ENCODE measurements at places on chromosomes 1 and 21. TPM values are rescaled to one million over a fixed set of nuclear protein-coding genes. Genes with fewer than 3 reads are reported as not detected.

The CELA2B gene
- total RNA-seq = not detected

DNA sequence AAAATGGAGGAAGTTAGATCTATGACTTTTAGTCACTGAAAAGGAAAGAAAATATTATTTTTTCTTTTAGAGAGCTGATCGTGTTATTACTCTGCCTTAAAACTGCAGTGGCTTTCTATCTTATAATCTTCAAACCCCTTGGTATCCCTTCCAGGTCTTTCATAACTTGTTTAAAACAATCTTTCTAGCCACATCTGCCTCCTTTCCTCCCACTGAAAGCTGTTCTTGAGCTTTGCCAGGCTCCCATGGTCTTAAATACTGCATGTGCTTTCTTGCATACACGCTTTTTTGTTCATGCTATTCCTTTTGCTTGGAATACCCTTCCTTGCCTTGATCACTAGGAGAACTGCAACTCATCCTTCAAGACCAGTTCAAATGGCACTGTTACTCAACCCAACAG is 65.9 kb upstream of the GADD45A start:
- H3K27ac ChIP-seq = no peak overlapping the region
- H3K27me3 ChIP-seq = no peaks in the 10 kb centered on the region
- H3K36me3 ChIP-seq = no peaks in the 10 kb centered on the region
- no peak for DNase-seq
- no peak overlapping the region for H3K4me3 ChIP-seq

The CAMTA1 gene
- 23.2 TPM for total RNA-seq

The AMY1B gene
- not detected for total RNA-seq

- DNase-seq = no peak
- H3K36me3 ChIP-seq = no peaks in the 10 kb centered on the region
- H3K4me1 ChIP-seq = no peaks in the 10 kb centered on the region
Measured at GRCh38 chr21:34235514-34235913, 128.3 kb upstream of the KCNE2 start.

DNA sequence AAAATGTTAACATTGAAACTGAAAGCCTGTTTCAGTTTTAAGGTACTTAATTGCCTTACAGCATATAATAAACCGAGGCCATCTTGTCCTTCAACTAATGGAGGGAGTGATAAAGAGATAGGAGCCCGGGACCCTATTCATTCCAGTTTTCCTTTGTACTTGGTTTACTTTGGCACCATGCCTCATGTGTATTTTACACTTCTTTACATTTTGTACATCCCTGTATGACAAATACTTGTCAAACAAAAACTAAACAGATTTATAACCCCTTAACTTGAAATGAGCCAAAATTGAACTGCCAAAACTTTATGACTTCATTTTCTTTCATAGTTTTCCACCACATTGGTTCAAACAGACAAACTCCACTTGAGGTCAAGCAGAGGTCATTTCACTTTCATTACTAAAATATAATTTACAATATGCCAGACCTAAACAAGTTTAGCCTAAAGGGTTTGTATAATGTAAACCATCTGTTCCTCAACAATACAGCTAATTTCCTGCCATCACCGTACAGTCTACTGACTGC is 30.9 kb upstream of the UBE2U start:
- H3K27ac ChIP-seq = no peak overlapping the region
- H3K4me1 ChIP-seq = no peaks in the 10 kb centered on the region
- no peak for DNase-seq

DNA sequence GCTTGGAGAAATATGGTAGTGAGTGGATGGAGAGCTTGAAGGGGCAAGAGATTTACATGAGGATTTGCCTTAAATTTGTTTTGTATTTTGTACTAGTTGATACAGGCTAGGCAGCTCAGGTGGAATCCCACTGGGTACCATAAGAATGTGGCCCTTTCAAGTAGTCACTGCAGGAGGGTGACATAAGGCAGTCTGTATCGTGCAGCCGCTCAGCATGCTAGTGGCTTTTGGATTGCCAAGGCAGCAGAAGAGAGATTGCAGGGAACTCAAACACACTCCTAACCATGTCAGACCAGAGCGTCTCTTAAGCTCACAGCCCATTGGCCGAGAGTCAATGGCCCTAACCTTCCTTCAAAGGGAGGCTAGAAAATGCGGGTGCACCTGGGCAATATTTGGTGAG is 420.0 kb downstream of the ADGRL2 start:
- no peaks in the 10 kb centered on the region for H3K4me1 ChIP-seq
- no peak overlapping the region for H3K4me3 ChIP-seq
- H3K27ac ChIP-seq = no peak overlapping the region
- no peaks in the 10 kb centered on the region for H3K27me3 ChIP-seq

- no peaks in the 10 kb centered on the region for H3K4me1 ChIP-seq
- H3K27me3 ChIP-seq = no peaks in the 10 kb centered on the region
- DNase-seq = no peak
- H3K4me3 ChIP-seq = no peak overlapping the region
- no peak overlapping the region for H3K27ac ChIP-seq
Measured at GRCh38 chr1:212814537-212815334, 23.0 kb downstream of the TATDN3 start.

DNA sequence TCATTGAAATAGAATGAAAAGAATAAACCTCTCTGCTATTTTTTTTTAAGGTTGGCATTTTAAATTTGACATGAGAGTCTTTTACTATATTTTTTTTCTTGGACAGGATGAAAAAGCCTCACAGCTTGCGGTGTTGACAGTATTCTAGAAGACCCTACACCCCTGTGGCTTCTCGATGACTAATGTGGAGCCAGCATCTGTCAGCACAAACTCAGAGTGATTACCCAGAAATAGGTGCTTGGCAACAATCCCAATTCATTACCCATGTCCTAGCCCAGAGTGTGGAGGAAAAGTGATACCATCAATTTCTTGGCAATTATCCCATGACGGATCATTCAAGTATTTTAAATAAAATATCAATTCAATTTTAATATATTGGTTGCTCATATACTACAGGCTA is 186.8 kb upstream of the MAP1LC3C start:
- H3K27me3 ChIP-seq = no peaks in the 10 kb centered on the region
- H3K4me1 ChIP-seq = no peaks in the 10 kb centered on the region
- no peak overlapping the region for H3K4me3 ChIP-seq

The ITGB2 gene
- 50.6 TPM for total RNA-seq

GRCh38 chr1:149995927-149996326 is 14.6 kb downstream of the OTUD7B start:
- H3K4me1 ChIP-seq = no peaks in the 10 kb centered on the region
- H3K27me3 ChIP-seq = no peaks in the 10 kb centered on the region
- DNase-seq = no peak
- H3K27ac ChIP-seq = no peak overlapping the region
- no peak overlapping the region for H3K4me3 ChIP-seq
- no peaks in the 10 kb centered on the region for H3K36me3 ChIP-seq

The ANKRD35 gene
- 0.05 TPM for total RNA-seq

The KCNK2 gene
- total RNA-seq = not detected

GRCh38 chr1:19433719-19433998 is 51.7 kb downstream of the CAPZB start:
- DNase-seq = no peak
- H3K27me3 ChIP-seq = no peaks in the 10 kb centered on the region
- no peak overlapping the region for H3K4me3 ChIP-seq
- H3K36me3 ChIP-seq = no peaks in the 10 kb centered on the region
- H3K4me1 ChIP-seq = peaks cover 43% of the 10 kb centered on the region

- no peaks in the 10 kb centered on the region for H3K36me3 ChIP-seq
- no peak overlapping the region for H3K4me3 ChIP-seq
- H3K4me1 ChIP-seq = peaks cover 33% of the 10 kb centered on the region
- H3K27ac ChIP-seq = no peak overlapping the region
- H3K27me3 ChIP-seq = no peaks in the 10 kb centered on the region
Measured at GRCh38 chr1:1330366-1331067, 563 bp upstream of the TAS1R3 start.

The BGLAP gene
- 0.28 TPM for total RNA-seq

All from liver (tissue), 10 donors.